ENCODE measurements at places on chromosomes 5 and 9.

DNA sequence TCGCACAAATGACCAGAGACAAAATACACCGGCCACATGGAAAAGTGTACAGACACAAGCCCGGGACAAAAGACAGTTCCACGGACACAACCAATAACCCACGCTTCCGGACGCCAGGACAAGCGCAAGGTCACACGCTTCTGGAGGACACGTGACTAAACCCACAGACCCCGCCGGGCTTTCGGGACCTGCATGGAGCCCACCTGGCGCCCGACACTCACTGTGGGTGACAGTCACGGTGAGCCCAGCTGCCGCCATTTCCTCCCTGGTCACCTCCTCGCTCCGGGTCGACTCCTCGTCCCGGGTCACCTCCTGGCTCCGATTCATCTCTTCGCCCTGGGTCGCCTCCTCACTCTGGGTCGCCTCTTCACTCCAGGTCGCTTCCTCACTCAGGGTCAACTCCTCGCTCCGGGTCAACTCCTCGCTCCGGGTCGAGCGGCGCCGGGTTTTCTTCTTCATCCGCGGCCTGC lies 470 bp downstream of the BAG1 start:
- DNase-seq = peak; percentile 51

DNA sequence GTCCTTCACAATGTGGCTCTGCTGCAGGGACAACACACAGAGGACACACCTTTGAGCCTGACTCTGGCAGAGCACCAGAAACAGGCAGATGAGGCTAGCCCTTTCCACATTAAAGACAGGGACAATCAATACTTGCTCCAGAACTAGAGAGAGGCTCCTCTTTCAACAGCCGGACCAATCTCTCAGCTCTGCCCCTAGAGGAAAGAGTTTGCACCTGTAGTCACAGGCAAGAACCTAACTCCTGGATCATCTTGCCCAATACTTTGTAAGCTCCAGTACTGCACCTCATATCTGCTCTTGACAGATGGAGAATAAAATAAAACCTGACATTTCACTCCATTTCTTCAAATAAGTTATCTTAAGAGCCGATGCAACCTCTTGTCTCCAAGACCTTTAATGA lies 52.1 kb downstream of the EPB41L4A start:
- no peak for DNase-seq

- no peak for DNase-seq
These were observed 18.1 kb upstream of the SCAI start for GRCh38 chr9:125161284-125161918.

GRCh38 chr9:130173666-130173983 lies 1.4 kb downstream of the NCS1 start:
- no peak for DNase-seq

- no peak for DNase-seq
These were observed 760 bp downstream of the NPR3 start for GRCh38 chr5:32711681-32712480.
